Stomach (tissue), 19 donors: ENCODE measurements at places on chromosomes 5 and 9. TPM values are rescaled to one million over a fixed set of nuclear protein-coding genes. Genes with fewer than 3 reads are reported as not detected.
A peak's percentile ranks its signal among the peaks of the same experiment; 100 is the strongest.

DNA sequence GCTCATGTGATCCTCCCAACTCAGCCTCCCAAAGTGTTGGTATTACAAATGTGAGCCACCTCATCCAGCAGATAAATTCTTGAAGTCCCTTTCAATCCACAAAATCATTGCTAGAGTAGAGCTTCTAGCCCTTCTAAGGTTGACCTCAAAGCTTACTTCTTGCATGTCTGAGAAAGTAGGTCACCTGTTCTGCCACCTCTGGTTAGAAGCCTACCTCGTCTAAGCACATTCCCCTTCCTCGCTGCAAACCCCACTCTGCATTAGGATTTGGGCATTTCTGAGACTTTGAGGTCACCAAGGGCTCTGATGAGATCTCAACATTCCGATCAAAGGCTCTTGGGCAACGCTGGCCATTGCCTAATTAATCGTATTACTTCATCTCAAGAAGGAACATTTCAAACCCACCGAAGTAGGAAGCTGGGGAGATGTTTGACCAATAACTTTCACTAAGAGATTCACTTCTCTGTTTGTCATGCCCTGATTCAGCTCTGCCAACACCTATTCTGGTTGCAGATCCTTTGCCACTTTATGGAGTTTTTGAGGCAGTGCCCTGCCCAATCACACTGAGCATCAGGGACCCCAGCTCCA lies 8.6 kb downstream of the ADAM19 start:
- H3K27me3 ChIP-seq: no peaks in the 10 kb centered on the region
- H3K27ac ChIP-seq: peak overlapping the region; percentile 58
- H3K36me3 ChIP-seq: no peaks in the 10 kb centered on the region
- no peak overlapping the region for H3K4me3 ChIP-seq
- peaks cover 90% of the 10 kb centered on the region for H3K4me1 ChIP-seq

DNA sequence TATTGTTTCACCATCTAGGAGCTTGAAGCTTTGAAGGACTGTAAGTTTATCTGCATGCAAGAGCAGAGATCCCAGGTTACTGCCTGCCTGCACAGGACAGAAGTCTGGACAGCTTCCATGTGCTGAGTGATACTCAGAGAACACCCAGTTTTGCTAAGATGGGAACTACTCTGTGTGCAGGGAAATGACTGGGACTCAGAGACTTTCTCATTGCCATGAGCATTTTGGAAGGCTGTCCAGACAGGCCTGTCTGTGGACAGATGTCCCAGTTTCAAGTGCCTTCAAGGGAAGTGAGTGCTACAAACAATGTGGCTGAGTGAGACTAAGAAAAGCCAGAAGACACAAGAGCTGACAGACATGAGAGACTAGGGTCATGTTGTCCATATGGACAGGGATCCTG lies 19.2 kb upstream of the ZNF131 start:
- peaks cover 3% of the 10 kb centered on the region for H3K36me3 ChIP-seq
- H3K27me3 ChIP-seq: no peaks in the 10 kb centered on the region
- no peak for DNase-seq
- no peak overlapping the region for H3K27ac ChIP-seq

DNA sequence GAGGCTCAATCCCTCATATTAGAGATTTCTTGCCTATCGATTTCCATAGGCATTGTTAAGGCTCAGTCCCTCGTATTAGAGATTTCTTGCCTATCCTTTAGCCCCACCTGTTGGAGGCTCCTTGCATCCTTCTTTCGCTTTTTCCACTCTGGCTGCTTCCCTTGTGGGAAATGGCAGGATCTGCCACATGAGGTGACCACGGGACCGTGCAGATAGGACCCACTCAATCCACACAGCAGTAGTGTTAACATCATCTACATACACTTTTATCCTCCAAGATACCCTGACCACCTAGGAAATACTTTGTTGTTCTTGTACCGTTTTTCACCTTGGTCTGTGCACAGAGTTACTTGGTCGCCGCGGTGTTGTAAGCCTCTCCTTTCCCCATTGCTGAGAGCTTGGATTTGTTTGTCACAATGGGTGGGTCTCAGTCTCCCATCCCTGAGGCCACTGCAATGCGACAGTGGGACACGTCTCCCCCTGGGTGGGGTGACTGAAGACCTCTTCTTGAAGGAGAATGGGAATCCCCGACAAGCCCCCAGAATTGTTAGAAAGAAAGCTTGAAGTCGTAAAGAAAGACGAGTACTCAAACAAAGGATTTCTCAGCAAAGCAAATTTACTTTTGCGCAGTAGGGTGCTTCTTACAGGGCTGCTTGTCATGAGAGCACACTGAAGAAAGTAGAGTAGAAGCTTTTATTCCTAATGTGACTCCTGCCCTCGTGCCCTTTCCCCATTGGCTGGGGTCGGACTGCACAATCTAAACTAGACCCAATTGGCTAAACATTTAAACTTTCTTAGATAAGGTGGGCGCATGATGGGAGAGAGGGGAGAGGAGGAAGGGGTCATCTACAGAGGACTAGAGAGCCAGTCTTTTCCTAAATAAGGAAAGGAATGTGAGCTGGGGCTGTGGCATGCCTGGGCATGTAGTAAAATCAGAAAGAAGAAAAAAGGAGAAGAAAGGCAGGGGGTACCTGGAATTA lies 19.8 kb downstream of the IFT74 start:
- H3K27me3 ChIP-seq: no peaks in the 10 kb centered on the region
- peaks cover 28% of the 10 kb centered on the region for H3K36me3 ChIP-seq
- no peak overlapping the region for H3K27ac ChIP-seq
- peaks cover 9% of the 10 kb centered on the region for H3K4me1 ChIP-seq

DNA sequence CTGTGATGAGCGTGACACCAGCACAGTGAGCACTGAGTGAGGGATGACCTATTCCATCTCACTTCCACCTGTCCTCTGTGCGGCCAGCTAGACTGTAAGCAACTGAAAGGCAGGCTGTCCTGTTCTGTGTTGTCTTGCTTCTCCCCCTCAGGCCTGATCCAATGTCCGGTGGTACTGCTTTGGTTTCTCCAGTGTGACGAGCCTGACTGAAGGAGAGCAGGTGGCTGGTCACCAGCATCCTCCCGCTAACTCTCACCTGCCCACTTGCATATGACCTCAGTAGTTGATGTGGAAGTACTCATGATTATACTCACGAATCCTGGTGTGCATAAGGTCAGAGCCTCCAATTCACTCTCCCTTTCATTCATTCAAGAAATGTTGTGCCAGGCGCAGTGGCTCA lies 2.4 kb upstream of the SLC27A4 start:
- H3K36me3 ChIP-seq: peaks cover 27% of the 10 kb centered on the region
- H3K4me1 ChIP-seq: peaks cover 21% of the 10 kb centered on the region
- H3K27me3 ChIP-seq: no peaks in the 10 kb centered on the region
- H3K4me3 ChIP-seq: no peak overlapping the region
- DNase-seq: no peak

GRCh38 chr9:126781186-126782052 lies 23.4 kb upstream of the ZBTB43 start:
- H3K4me3 ChIP-seq: no peak overlapping the region
- peaks cover 7% of the 10 kb centered on the region for H3K4me1 ChIP-seq
- DNase-seq: peak; percentile 89

GRCh38 chr5:141508440-141508797 lies 19.5 kb downstream of the PCDHGC5 start:
- DNase-seq: no peak
- no peaks in the 10 kb centered on the region for H3K27me3 ChIP-seq
- H3K4me1 ChIP-seq: peaks cover 32% of the 10 kb centered on the region
- H3K27ac ChIP-seq: peak overlapping the region; percentile 81

DNA sequence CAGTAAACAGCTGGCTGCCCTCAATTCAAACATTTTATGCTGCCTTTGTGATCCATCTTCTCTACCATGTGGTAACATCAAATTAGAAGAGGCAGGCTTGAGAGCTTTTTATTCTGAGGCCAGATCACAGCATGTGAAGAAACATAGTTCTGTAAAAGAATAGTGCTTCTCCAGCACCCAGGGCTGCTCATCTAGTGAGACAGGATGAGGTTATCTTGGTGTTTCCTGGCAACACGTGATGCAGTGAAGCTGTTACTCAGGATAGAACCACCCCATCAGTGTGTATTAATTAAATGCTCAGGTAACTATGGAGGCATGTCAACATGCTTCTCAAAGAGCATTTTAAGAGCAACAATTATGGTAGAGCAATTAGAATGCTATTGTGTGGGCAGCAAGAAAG lies 400.5 kb upstream of the ACO1 start:
- H3K27ac ChIP-seq: no peak overlapping the region
- H3K4me3 ChIP-seq: no peak overlapping the region
- no peaks in the 10 kb centered on the region for H3K4me1 ChIP-seq
- H3K27me3 ChIP-seq: no peaks in the 10 kb centered on the region

DNA sequence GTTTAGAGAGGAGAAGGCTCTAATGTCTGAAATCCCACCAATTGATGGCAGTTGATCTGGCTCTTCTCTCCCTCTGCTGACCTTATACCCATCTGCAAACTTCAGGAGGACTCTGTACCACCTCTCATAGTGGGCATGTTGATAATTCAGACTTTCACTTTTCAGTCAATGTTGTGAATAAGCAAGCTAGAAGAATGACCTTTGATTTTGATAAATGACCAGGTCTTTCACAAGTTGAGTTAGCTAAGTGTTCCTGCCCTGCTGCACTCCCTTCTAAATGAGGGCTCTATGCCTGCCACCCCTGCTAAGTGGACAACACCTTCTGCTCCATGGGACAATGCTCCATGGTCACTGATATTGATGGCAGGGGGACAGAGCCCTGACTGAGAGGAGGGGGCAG lies 74.7 kb downstream of the SPRY4 start:
- peaks cover 37% of the 10 kb centered on the region for H3K4me1 ChIP-seq
- no peaks in the 10 kb centered on the region for H3K27me3 ChIP-seq
- H3K4me3 ChIP-seq: no peak overlapping the region
- no peaks in the 10 kb centered on the region for H3K36me3 ChIP-seq
- no peak for DNase-seq

DNA sequence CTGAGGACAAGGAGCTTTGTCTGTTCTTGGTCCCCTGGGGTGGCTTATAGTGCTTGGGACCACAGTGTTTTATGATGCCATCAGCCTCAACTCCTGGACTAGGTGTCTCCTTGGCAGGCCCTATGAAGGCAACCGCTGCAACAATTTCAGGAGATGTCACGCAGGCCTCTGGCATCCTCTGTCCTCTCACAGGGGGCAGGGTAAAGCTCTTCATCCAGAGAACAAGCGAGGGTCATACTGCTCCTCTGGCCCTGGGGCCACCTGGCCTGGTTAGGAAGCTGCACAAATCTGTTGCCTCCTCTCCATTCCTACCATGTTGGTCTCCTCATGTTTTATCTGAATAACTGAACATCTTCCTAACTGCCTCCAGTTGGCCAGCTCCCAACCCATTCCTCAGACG lies 148.9 kb upstream of the SPEF2 start:
- H3K27ac ChIP-seq: no peak overlapping the region
- no peaks in the 10 kb centered on the region for H3K36me3 ChIP-seq
- no peak overlapping the region for H3K4me3 ChIP-seq
- no peaks in the 10 kb centered on the region for H3K4me1 ChIP-seq
- DNase-seq: no peak

DNA sequence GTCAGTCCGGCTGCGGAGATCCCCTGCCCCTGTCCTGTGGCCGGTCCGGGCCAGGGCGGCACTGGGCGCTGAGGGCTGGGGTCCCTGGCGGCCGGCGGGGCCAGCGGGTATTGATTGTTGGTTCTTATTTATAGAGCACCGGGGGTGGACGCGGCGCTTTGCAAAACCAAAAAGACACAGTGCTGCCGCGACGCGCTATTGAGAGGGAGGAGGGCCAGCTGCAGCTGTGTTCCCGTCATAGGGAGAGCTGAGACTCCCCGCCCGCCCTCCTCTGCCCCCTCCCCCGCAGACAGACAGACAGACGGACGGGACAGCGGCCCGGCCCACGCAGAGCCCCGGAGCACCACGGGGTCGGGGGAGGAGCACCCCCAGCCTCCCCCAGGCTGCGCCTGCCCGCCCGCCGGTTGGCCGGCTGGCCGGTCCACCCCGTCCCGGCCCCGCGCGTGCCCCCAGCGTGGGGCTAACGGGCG lies 2.5 kb downstream of the LRRC26 start:
- H3K4me3 ChIP-seq: peak overlapping the region; percentile 56
- no peak for DNase-seq
- H3K4me1 ChIP-seq: peaks cover 60% of the 10 kb centered on the region
- no peak overlapping the region for H3K27ac ChIP-seq
- no peaks in the 10 kb centered on the region for H3K36me3 ChIP-seq
- peaks cover 28% of the 10 kb centered on the region for H3K27me3 ChIP-seq

GRCh38 chr5:74519161-74519571 lies 121.4 kb downstream of the ENC1 start:
- H3K27me3 ChIP-seq: no peaks in the 10 kb centered on the region
- no peak overlapping the region for H3K4me3 ChIP-seq
- H3K4me1 ChIP-seq: no peaks in the 10 kb centered on the region
- no peaks in the 10 kb centered on the region for H3K36me3 ChIP-seq
- DNase-seq: no peak
- H3K27ac ChIP-seq: no peak overlapping the region

GRCh38 chr5:157670662-157671591 lies at the start of gene C5orf52:
TSS of gene C5orf52 (plus strand) at chr5:157671533. CDS start at chr5:157671615, 82 bp downstream.
- peaks cover 18% of the 10 kb centered on the region for H3K4me1 ChIP-seq
- peaks cover 9% of the 10 kb centered on the region for H3K27me3 ChIP-seq
- no peak for DNase-seq
- no peak within 1 kb of the TSS for H3K27ac ChIP-seq
- H3K36me3 ChIP-seq: no peaks in the 10 kb centered on the region

ANGPTL2 gene
- 7.8 TPM for total RNA-seq

NPR3 gene
- total RNA-seq: 2.8 TPM

GABRA6 gene
- not detected for total RNA-seq

- no peak overlapping the region for H3K4me3 ChIP-seq
- H3K4me1 ChIP-seq: peaks cover 12% of the 10 kb centered on the region
- no peak overlapping the region for H3K27ac ChIP-seq
Observed at GRCh38 chr5:131206772-131207171, 36.0 kb downstream of the LYRM7 start.

GRCh38 chr5:94309141-94309540 lies 309.3 kb downstream of the KIAA0825 start:
- no peak overlapping the region for H3K27ac ChIP-seq
- no peak overlapping the region for H3K4me3 ChIP-seq
- no peaks in the 10 kb centered on the region for H3K4me1 ChIP-seq
- DNase-seq: no peak
- H3K36me3 ChIP-seq: no peaks in the 10 kb centered on the region

GRCh38 chr5:151054709-151055108 lies 26.1 kb downstream of the TNIP1 start:
- H3K36me3 ChIP-seq: peaks cover 58% of the 10 kb centered on the region
- no peaks in the 10 kb centered on the region for H3K27me3 ChIP-seq
- no peak for DNase-seq
- H3K27ac ChIP-seq: no peak overlapping the region

- H3K27me3 ChIP-seq: no peaks in the 10 kb centered on the region
- H3K27ac ChIP-seq: peak overlapping the region; percentile 79
- H3K36me3 ChIP-seq: no peaks in the 10 kb centered on the region
- H3K4me3 ChIP-seq: peak overlapping the region; percentile 20
Observed at GRCh38 chr9:131402738-131403492, 9.0 kb downstream of the PRRC2B start.

SPOCK1 gene
- total RNA-seq: 15.6 TPM
